ENCODE measurements at places on chromosomes 7 and 10. TPM values are rescaled to one million over a fixed set of nuclear protein-coding genes. Genes with fewer than 3 reads are reported as not detected.

DNA sequence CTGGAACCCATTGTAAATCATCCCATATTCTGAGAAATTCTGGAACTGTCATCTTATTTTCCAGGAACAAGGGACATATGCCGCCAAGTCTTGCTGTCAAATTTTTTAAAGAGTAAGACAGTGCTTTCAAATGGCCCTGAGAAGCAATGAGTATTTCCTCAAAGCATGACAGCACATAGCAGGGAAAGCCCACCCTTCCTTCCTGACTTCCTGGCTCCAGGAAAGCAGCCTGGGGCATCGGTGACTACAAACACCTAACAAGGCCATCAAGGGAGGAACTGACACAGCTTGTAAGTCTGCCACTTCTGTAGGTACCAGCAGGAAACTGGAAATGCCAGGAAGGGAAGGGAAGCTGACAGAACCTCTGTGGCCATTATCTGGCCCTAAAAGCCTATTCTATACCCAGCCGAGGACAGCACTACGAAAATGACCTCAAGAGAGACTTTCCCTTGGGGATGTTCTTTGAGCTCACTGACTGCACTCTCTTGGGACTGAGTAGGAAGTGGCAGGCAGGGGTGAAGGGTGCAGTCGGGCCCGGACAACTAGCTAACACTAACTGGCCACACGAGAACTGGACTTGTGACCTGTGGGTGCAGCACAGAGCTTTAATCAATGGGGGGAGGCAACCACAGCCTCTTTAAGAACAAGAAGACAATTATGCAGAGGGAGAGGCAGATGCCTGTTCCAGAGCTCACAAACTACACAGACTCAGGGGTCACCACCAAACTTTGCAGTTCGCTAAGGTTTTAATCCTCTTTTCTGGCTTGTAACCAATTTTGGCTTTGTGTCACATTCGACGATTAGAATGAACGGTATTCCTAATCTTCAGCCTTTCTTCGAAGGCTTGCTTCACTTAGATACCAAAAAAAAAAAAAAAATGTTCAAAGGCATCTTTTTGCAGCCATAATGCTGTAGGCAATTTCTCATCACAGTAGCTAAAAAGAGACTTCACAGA is 52.0 kb downstream of the GRB10 start:
- no peak for DNase-seq

- no peak for DNase-seq
Observed at GRCh38 chr10:124378881-124379471, 39.7 kb downstream of the OAT start.

GRCh38 chr7:4479367-4480039 is 202.6 kb upstream of the FOXK1 start:
- no peak for DNase-seq

FAM20C gene
- total RNA-seq: 46.4 TPM

BLNK gene
- 49.5 TPM for total RNA-seq

SEMA3A gene
- total RNA-seq: 4.3 TPM

OPN1SW gene
- total RNA-seq: not detected

DNA sequence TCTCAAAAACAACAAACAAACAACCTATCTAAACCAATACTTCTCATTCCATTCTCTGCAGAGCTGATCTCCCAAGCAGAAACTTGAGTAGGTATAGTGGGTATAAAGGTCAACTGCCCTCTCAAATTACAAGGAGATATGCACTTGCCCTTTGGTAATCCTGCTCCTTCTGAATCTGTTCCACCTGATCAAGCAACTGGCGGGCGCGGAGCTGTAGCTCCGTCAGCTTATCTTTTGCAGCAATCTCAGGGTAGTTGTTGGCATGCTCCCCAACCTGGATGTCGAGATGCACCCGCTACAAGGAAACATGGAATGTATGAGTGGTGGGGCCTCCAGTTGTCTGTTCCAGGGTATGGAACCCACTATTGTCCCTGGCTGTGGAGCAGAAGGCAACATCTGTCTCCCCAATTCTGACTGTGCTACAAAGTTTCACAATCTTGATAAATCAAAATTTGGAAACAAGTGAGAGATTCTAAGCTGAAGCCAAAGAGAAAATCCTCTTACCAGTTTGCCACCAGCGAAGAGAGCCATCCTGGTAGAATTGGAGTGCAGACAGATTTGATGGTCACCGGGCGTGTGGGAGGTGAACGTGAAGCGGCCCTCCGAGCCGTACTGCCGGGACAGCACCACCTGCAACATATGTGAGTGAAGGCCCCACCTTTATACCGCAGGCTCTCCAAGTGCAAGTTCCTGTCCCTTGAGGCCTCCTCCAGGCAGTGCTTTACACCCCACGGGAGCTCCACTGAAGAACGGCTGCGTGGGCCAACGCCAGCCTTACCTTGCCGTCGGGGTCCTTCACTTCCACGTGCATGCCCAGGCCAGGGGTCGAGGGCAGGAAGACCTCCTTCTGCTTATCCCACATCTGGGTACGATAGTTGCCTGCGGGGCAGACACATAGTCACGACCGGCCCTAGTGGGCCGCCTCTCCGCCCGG is 819 bp downstream of the TMED4 start:
- peak; percentile 73 for DNase-seq

GRCh38 chr7:1768832-1769231 is 98.8 kb downstream of the ELFN1 start:
- DNase-seq: no peak

- no peak for DNase-seq
Observed at GRCh38 chr7:138247568-138248333, 171.5 kb downstream of the AKR1D1 start.

DNA sequence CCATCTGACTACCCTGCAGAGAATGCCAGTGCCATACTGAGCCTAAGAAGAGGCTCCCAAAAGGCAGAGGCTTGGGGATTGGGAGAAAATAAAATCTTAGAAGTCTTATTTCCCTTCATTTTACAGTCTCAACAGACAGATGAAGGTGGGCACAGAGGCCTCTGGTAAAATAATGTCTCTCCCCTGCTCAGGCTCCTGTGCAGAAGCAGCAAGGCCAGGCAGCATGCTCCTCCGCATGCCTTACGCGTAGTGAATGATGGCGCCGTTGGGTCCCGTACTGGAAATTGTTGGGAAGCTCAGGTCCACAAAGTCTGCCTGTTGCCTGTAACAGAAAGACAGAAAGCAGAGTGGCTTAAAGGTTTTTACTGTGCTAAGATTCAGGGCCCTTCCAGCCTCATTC is 45.8 kb downstream of the XPNPEP1 start:
- DNase-seq: no peak

DNA sequence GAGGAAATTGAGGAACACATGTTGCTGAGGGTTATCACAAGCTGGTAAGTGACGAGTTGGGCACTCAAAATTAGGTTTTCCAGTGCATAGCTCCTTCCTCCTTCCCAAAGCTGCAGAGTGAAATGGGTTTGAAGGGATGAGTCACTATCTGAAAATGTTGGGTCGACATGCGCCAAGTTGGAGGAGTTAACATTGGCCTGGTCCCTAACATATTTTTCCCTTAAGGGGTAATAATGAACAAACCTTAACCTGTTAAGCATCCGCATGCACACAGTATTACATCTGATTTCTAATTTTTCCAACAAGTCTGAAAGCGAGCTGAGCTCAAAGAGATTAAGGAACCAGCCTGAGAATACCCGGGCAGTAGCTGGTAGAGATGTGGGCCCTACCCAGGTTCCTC is 20.7 kb upstream of the TECTB start:
- DNase-seq: no peak

SLC26A3 gene
- total RNA-seq: 6.6 TPM

CUL2 gene
- 15.7 TPM for total RNA-seq

MAD1L1 gene
- total RNA-seq: 43.9 TPM

- DNase-seq: no peak
Observed at GRCh38 chr7:756231-756927, 29.3 kb upstream of the PRKAR1B start.

SFRP5 gene
- total RNA-seq: not detected

GRCh38 chr7:131338173-131338572 is 10.5 kb downstream of the MKLN1 start:
- no peak for DNase-seq

GRCh38 chr7:81419731-81420130 is 350.1 kb downstream of the HGF start:
- no peak for DNase-seq

GPR22 gene
- not detected for total RNA-seq

- no peak for DNase-seq
Observed at GRCh38 chr7:82840061-82840460, 322.6 kb downstream of the PCLO start.

RADIL gene
- total RNA-seq: 1.1 TPM

CCDC172 gene
- not detected for total RNA-seq

GRCh38 chr10:87750001-87750671 is 67.9 kb downstream of the ATAD1 start:
- no peak for DNase-seq

DNA sequence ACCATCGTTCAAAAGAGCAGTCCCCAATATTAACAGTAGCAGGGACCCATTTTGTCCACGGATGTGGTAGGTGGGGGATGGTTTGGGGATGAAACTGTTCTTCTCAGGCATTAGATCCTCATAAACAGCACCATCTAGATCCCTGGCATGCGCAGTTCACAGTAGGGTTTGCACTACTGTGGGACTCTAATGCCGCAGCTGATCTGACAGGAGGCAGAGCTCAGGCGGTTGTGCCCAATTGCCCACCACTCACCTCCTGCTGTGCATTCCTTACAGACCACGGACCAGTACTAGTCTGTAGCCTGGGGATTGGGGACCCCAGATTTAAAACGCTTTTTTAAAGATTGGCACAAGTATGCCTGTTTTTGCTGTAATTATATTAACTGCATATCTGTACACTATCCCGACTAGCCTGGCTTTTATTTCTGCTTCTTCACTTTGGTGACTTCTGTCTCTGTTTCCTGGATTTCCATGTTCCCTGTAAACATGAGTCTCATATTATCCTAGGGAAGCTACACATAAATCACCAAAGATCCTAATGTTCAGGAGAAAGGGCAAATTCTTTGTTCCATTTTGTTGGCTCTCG is 163.3 kb upstream of the AKR1E2 start:
- DNase-seq: no peak

- no peak for DNase-seq
Observed at GRCh38 chr7:102320601-102321350, 34.1 kb downstream of the SH2B2 start.

DNA sequence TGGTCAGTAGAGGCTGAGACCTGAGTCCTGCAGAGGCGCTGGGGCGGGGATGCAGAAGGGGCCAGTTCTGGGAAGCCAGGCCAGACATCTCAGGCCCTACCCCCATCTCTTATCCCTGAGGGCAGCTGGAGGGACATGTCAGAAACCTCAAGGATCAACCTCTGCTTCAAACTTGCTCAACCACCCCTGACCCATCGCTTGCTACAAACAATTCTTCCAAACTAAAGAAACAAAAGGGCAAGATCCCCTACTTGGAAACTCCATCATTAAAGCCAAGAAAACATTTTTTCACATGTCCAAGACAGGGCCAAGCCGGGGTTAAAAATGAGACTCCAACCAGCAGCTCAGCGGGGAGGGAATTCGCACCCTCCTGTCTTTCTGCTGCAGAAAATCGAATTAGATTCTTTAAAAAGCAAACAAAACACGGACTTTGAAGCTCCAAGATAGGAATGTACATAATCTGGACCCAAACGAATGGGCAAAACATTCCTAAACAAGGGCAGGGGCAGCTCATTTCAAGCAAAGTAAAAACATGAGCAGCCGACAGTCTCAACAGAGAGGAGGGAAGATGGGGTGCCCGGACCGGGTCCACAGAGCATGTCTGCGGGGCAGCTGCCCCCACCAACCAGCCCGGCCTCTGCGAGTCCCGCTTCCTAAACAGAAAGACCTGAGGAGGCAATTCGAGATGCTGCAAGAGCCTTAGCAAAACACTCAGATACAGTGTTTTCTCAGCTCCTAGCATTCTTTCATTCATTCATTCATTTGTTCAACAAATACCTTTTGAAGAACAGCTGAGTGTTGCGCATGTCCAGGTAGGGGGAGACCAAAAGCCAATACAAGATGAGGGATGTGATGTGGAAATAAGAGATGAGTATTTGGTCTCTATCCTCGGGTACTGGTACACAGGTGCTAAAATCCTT is 44.8 kb downstream of the CHST15 start:
- DNase-seq: no peak

CALN1 gene
- total RNA-seq: not detected

DNA sequence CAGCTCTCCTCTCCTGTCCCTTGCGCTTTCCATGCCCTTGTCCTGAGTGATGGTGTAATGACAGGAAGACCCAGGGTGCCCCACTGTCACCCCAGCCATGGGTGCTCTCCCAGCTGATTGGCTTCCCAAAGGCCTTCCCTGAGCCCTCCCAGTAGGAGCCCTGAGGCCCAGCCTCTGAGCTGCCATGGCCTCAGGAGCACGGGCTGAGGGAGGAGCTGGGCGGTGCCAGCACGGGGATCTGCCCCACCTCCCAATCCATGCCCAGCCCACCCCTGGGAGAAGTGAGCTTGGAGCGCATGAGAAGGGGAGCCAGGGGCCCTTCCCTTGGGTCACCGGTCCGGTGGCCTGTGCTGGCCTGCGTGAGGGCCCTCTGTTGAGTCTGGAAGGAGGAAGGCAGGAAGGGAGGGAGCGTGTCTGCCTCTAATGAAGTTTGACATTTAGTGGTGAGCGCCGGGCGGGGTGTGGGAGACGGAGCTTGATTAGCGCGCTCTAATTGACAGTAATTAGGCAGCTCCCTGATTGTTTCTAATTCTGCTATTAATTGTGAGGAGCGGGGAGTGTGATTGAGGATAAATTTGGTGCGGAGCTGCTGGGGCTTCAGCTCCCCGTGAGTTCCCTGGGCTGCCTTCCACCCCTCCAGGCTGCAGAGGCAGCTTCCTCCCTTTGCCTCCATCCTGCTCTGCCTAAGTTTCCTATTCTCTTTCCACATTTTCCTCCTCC is 28.3 kb downstream of the GBX1 start:
- no peak for DNase-seq

GRCh38 chr7:42238709-42239366 is 1.8 kb upstream of the GLI3 start:
- DNase-seq: no peak

- no peak for DNase-seq
Observed at GRCh38 chr7:149564340-149565095, 66.9 kb upstream of the ZNF746 start.

DNA sequence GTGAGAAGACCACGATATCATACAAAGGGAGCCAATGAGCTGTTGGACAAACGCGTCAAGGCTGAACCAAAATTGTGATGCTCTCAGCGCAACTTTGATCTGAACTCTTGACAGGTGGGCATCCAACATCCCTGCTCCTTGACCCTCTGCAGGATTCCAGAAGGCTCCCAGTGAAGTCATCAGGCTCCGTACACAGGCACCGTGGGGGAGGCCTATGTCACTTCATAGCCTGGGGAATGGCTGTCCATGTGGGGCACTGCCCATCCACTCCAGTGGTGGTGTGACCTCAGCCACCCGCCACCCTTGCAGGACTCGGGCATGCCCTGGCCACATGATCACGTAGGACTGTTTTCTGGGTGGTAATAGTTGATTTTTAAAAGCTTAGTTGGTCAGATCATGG is 233.8 kb upstream of the GRB10 start:
- DNase-seq: no peak

NAT16 gene
- total RNA-seq: not detected

CYREN gene
- 43.4 TPM for total RNA-seq

CRYGN gene
- total RNA-seq: not detected

- DNase-seq: no peak
Observed at GRCh38 chr7:24888653-24889052, 91.3 kb downstream of the OSBPL3 start.

LRRC17 gene
- 1.1 TPM for total RNA-seq

- DNase-seq: no peak
Observed at GRCh38 chr7:158705234-158705850, 738 bp upstream of the NCAPG2 start.

GRCh38 chr7:94274828-94275227 is 119.9 kb upstream of the COL1A2 start:
- DNase-seq: no peak
